ENCODE measurements at places on chromosomes 2 and 18.

GRCh38 chr2:37154785-37155184 is 2.0 kb downstream of the EIF2AK2 start:
- no peak for DNase-seq

DNA sequence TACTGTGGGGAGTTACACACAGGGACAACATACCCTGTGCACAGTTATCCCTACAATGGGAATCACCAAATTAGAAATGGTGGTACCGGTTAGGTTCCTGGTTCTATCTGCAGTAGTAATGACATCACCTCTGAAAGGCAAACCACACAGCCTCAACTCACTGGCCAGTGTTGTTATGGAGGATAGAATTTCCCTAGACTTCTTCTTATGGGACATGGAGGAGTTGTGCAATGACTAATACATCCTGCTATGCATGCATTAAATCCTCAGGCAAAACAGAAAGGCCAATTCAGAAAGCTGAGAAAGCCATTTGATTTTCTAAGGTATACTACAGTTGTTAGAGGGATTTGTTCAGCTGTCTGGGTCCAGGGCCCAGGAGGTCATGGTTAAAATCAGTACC is 439.3 kb downstream of the TMX3 start:
- peak; percentile 35 for DNase-seq

DNA sequence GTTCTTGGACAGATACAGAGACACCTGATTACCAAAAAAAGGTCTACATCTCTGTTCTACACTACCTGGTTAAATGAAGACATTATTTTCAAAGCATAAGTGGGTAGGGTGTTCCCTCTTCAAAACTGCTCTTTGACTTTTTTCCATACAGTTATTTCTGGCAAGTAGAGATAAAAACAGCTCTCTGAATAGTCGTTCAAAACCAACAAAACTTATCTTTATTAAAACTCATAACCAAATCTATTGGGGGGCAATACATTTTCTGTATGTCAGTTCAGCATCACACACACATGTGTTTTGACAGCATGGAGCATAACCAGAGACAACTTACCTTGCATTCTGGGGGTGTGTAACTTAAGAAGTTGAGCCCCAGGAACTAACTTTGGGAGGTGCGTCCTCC is 149.0 kb upstream of the EPC2 start:
- no peak for DNase-seq

DNA sequence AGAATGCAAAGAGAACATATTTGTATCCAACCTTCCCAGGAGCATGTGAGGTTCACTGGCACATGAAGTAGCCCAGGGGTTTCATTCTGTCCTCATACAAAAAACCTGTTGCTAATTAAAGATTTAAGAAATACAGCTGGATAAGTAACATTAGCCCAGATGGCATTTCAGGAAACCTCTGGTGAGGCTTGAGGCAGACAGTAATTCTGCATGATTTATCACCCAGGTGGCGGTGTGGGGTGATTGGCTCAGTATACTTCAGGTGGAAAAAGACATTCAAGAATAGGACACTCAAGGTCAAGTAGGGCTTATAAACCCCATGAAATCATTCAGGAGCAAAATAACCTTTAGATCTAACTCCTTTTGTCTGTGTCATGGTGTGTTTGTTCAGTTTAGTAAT is 237.4 kb downstream of the RNF144A start:
- no peak for DNase-seq

GRCh38 chr2:69777786-69778105 is 35.8 kb downstream of the ANXA4 start:
- DNase-seq: no peak

GRCh38 chr2:122077771-122078170 is 322.3 kb downstream of the TSN start:
- no peak for DNase-seq

DNA sequence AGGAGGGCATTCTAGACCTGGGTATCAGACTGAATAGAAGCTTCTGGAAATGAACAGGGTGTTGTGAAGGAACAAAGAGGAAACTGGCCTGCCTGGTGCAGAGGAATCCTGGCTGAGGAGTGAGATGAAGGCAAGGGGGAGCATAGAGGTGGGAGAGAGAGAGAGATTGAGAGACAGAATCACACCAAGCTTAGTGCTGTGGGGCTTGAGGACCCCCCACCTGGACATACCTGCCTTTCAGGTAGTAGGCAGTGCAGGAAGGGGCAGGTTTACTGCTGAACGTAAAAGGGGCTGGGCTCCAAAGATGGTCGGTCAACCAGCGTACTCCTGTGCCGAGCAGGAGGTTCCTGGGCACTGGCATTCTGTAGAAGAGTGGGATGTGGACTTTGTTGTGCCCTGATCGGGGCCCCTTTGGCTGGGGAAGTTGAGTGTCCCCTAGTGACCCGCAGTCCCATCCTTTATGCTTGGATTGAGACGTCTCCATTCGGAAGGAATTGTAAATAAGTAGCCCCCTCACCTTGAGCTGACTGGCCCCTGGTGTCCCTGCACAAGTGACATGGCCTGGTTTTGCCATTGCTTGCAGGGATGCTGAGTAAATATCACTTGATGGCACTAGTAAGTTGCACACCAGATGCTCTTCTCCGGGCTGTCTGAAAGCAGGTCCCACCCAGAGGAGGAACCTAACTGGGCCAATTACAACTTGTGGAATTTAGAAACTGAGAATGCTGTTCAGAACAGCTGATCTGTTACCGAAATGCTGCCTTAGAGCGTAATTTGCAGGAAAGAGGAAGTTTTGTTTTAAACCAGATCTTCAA is 1.4 kb downstream of the UBE2F start:
- peak; percentile 92 for DNase-seq

- DNase-seq: no peak
These were observed 465.6 kb upstream of the TRIB2 start for GRCh38 chr2:12251121-12251520.

- DNase-seq: no peak
These were observed 16.8 kb upstream of the KLHL30 start for GRCh38 chr2:238121511-238122286.

DNA sequence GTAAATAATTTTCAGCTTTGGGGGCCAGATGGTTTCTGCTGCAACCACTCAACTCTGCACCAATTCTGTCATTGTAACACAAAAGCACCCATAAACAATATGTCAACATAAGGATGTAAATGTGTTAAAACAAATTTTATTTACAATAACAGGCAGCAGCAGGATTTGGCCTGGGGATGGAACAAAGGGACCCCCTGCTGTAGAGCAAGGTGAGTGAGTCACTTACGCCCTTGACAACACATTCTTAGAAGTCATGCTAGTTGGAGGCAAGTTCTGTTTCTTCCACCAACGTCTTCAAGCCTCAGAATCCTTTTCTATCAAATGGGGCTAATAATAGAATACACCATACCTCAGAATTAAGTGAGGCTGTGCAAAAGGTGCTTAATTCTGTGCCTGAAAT is 610.2 kb upstream of the SYT4 start:
- no peak for DNase-seq

- no peak for DNase-seq
These were observed 1.8 kb downstream of the TMEM131 start for GRCh38 chr2:97993926-97994325.

DNA sequence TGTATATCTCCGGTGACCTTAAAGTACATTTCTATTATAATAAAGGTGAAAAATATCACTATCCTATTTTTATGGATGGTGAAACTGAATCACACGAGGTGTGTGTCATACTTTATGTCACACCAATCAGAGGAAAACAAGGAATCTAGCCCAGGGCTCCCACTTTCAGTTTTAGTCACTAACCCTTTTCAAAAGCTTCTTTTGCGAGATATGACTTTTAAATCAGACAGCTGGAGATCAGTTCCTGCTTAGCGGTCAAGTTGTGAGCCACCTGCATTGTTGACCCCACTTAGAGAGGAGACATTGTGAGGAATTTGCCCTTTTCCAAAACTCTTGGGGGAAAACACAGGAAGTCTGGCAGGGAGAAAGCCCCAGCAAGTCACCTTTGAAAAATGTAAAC is 70.5 kb downstream of the CPS1 start:
- DNase-seq: peak; percentile 17

DNA sequence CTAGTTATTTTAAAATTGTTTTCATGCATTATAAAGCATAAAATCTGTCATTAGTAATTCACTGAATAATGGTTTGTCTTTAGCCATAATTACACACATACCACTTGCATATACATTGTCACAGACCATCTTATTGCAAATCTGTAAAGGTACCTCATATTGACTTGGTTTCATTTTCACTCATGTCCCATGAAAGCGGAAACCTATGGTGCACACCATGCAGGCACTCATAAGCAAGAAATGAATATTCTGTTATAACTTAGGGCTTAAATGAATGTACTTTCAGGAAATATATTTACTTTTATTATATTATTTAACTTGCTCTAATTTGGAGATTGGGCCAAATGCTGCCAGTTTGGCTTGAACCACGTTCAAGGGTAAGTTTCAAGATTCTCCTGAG is 29.2 kb upstream of the STK17B start:
- DNase-seq: no peak

- DNase-seq: peak; percentile 12
These were observed 286.9 kb downstream of the INSIG2 start for GRCh38 chr2:118374974-118375755.

DNA sequence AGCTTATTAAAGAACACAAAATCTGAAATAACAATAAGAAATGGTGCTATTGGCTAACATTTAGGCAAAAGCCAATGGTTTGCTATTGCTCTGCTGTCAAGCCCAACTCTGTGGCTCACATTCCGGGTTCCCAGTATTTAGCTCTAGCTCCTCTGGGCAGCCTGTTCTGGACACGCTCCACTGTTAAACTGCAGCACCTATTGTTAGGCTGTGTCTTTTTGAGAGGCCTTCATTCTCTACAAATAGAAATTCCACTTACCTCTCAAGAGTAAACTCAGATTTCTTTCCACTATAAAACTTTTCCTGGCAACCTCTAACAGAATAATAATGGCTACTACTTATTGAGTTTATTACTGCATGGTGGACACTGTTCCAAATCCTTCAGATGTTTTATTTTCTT is 3.7 kb upstream of the KLHL14 start:
- no peak for DNase-seq
